Stomach (tissue), 19 donors: ENCODE measurements at places on chromosomes 12 and 14. TPM values are rescaled to one million over a fixed set of nuclear protein-coding genes. Genes with fewer than 3 reads are reported as not detected.

Gene DDN
- 0.18 TPM for total RNA-seq

Gene KRT72
- total RNA-seq, result not detected

Gene MIPOL1
- total RNA-seq, result 45.1 TPM

DNA sequence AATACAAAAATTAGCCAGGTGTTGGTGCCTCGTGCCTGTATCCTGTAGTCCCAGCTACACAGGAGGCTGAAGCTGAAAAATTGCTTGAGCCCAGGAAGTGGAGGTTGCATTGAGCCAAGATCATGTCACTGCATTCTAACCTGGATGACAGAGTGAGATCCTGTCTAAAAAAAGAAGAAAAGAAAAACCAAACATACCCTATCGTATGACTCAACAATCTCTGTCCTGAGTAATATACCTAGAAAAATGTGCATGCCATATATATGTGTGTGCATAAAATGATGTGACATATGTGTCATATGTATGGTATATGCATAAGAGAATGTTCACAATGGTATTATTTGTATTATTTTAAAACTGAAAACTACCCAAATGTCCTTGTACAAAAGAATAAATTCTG is 261.5 kb upstream of the CLEC14A start:
- no peak overlapping the region for H3K4me3 ChIP-seq
- no peaks in the 10 kb centered on the region for H3K36me3 ChIP-seq
- no peak for DNase-seq
- no peaks in the 10 kb centered on the region for H3K4me1 ChIP-seq
- no peak overlapping the region for H3K27ac ChIP-seq

GRCh38 chr12:15355766-15356165 is 33.5 kb downstream of the PTPRO start:
- H3K4me3 ChIP-seq, result no peak overlapping the region
- no peaks in the 10 kb centered on the region for H3K36me3 ChIP-seq
- H3K27me3 ChIP-seq, result no peaks in the 10 kb centered on the region
- no peak overlapping the region for H3K27ac ChIP-seq

GRCh38 chr12:115521771-115522409 is 755.6 kb downstream of the MED13L start:
- no peaks in the 10 kb centered on the region for H3K4me1 ChIP-seq
- no peaks in the 10 kb centered on the region for H3K27me3 ChIP-seq
- H3K27ac ChIP-seq, result no peak overlapping the region

Gene GUCY2C
- total RNA-seq, result 2.6 TPM

DNA sequence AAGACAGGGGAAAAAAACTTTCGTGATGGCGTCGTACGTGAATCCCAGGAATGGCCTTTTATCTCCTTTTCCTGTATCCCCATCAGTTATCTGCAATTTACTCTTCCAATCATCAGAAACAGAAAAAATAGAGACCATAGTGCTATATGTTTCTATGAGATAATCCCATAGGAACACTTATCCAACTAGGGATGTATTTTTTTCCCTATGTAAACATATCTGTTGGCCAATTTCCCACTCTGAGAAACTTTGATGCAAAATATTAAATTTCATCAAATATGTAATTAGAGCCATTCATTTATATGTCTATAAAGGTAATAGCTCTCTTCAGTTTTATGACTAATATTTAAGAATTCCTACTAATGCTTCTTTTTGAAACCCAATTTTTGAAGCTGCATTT is at the start of gene OR4K13:
TSS of gene OR4K13 (minus strand) at position 101 of the 400 bp plus-strand sequence. CDS start 1,280 bp downstream, outside the sequence.
- no peak for DNase-seq
- no peak within 1 kb of the TSS for H3K4me3 ChIP-seq
- no peak within 1 kb of the TSS for H3K27ac ChIP-seq
- no peaks in the 10 kb centered on the region for H3K36me3 ChIP-seq
- no peaks in the 10 kb centered on the region for H3K4me1 ChIP-seq

DNA sequence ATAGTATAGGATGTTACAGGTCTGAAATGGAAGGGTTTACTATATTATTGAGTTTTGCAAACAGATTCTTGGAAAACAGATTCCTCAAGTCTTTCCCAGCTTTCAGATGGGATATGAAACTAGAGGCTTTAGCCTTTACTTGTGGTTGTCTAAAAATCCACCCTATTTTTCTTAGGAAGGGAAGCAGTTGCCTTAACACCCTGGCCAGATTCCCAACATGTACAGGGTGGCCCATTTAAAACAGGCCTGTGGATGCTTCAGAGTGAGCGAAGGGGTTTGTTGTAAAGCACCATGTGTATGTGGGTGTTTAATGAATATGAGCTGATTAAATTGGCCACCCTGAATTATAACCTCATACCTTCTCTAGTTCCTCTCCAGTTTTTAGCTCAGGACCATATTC is 415.9 kb downstream of the ZFP36L1 start:
- no peaks in the 10 kb centered on the region for H3K4me1 ChIP-seq
- no peak for DNase-seq
- H3K27ac ChIP-seq, result no peak overlapping the region

Gene SLC35F4
- total RNA-seq, result not detected

- no peak overlapping the region for H3K4me3 ChIP-seq
- DNase-seq, result peak; percentile 92
- H3K4me1 ChIP-seq, result peaks cover 5% of the 10 kb centered on the region
These were observed 18.8 kb upstream of the GAS2L3 start for GRCh38 chr12:100554608-100555077.

GRCh38 chr14:61891170-61891569 is 128.9 kb downstream of the SNAPC1 start:
- no peak overlapping the region for H3K27ac ChIP-seq
- no peak for DNase-seq
- no peak overlapping the region for H3K4me3 ChIP-seq
- no peaks in the 10 kb centered on the region for H3K4me1 ChIP-seq
- H3K36me3 ChIP-seq, result no peaks in the 10 kb centered on the region

- no peaks in the 10 kb centered on the region for H3K4me1 ChIP-seq
- no peak for DNase-seq
- no peak overlapping the region for H3K27ac ChIP-seq
- no peaks in the 10 kb centered on the region for H3K36me3 ChIP-seq
- no peak overlapping the region for H3K4me3 ChIP-seq
These were observed 381.7 kb upstream of the CCDC196 start for GRCh38 chr14:66104486-66104885.

Gene CYP27B1
- 1.7 TPM for total RNA-seq

Gene CRIP1
- 95.0 TPM for total RNA-seq

- H3K36me3 ChIP-seq, result no peaks in the 10 kb centered on the region
- H3K27ac ChIP-seq, result peak overlapping the region; percentile 91
- DNase-seq, result peak; percentile 95
These were observed 25.9 kb upstream of the LGALS3 start for GRCh38 chr14:55103005-55103640.

DNA sequence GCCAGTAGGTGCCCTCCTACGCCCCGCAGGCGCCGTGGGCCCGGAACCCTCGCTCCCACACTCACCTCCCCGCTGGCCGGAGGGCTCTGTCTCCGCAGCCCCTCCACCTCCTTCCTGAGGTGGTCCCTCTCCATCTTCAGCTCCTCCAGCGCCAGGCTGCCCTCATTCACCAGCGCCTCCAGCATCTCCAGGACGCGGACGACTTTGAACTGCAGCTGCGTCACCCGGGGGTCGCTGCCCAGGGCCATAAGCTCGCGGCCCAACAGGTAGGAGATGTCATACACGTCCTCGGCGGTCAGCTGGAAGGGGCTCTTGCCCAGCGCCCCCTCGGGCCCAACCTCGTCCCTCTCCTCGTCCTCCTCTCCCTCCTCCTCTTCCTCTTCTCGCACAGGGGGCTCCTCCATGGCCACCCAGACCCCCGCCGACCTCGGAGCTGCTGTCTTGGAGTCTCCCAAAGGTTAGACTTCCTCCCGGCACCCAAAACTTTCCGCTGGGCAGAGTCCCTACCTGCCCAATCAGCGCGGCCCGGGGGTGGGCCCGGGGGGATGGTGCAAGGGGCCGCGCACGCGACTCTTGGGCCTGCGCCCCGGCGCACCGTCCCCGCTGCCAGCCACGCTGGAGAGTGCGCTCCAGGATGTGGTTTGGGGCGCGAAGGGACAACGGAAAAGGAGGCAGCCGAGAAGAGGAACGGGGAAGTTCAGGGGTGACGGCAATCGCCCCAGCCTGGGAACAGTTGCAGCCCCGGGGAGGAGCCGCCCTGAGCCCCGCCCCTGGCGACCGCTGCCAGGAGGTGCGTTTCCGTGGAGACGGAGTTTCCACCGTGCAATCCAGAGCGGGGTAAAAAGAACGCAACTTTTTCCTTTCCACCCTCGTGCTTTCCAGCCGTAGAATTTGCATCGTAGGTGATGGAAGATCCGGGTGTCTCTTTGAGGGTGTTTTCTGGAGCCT is at the start of gene RILPL2:
TSS of gene RILPL2 (minus strand) at position 668 of the 948 bp plus-strand sequence. CDS start at position 404, 264 bp downstream.
- peak; percentile 91 for DNase-seq
- H3K4me1 ChIP-seq, result peaks cover 53% of the 10 kb centered on the region
- peak within 1 kb of the TSS; percentile 87 for H3K27ac ChIP-seq
- peaks cover 2% of the 10 kb centered on the region for H3K36me3 ChIP-seq
- no peaks in the 10 kb centered on the region for H3K27me3 ChIP-seq

DNA sequence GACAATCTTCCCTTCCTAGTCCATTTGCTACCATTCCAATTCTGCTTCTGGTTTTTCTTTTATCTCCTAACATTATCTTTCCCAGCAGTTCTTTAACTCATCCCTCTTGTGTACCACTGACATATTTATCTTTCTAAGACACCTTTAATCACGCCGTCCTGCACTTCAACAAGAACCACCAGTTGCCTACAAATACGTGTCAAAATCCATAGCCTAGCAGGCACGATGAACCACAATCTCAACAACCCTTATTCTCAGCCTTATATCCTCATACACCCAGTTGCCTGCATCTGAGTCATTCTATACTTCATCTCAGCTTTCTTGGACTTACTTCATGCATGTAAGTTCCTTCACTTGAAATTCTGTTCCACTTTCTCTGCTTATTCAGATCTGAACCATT is 16.4 kb upstream of the ST8SIA1 start:
- no peaks in the 10 kb centered on the region for H3K27me3 ChIP-seq
- no peak overlapping the region for H3K27ac ChIP-seq
- no peaks in the 10 kb centered on the region for H3K4me1 ChIP-seq

- no peak for DNase-seq
- no peak overlapping the region for H3K27ac ChIP-seq
- peaks cover 16% of the 10 kb centered on the region for H3K4me1 ChIP-seq
- no peak overlapping the region for H3K4me3 ChIP-seq
- no peaks in the 10 kb centered on the region for H3K36me3 ChIP-seq
These were observed 19.7 kb upstream of the NUDT4 start for GRCh38 chr12:93358058-93358457.

GRCh38 chr14:92577321-92577742 is 63.8 kb downstream of the RIN3 start:
- H3K4me3 ChIP-seq, result no peak overlapping the region
- peaks cover 28% of the 10 kb centered on the region for H3K36me3 ChIP-seq
- no peaks in the 10 kb centered on the region for H3K27me3 ChIP-seq
- DNase-seq, result no peak
- no peaks in the 10 kb centered on the region for H3K4me1 ChIP-seq

Gene IL23A
- 1.1 TPM for total RNA-seq

Gene SLC10A1
- not detected for total RNA-seq

- no peaks in the 10 kb centered on the region for H3K27me3 ChIP-seq
- H3K36me3 ChIP-seq, result no peaks in the 10 kb centered on the region
- H3K27ac ChIP-seq, result peak overlapping the region; percentile 57
- H3K4me3 ChIP-seq, result peak overlapping the region; percentile 29
- no peaks in the 10 kb centered on the region for H3K4me1 ChIP-seq
These were observed 2.6 kb downstream of the CD69 start for GRCh38 chr12:9758119-9758518.

GRCh38 chr12:50186681-50187080 is 19.5 kb upstream of the CERS5 start:
- H3K27ac ChIP-seq, result no peak overlapping the region
- no peaks in the 10 kb centered on the region for H3K4me1 ChIP-seq

Gene OTOGL
- 0.58 TPM for total RNA-seq

DNA sequence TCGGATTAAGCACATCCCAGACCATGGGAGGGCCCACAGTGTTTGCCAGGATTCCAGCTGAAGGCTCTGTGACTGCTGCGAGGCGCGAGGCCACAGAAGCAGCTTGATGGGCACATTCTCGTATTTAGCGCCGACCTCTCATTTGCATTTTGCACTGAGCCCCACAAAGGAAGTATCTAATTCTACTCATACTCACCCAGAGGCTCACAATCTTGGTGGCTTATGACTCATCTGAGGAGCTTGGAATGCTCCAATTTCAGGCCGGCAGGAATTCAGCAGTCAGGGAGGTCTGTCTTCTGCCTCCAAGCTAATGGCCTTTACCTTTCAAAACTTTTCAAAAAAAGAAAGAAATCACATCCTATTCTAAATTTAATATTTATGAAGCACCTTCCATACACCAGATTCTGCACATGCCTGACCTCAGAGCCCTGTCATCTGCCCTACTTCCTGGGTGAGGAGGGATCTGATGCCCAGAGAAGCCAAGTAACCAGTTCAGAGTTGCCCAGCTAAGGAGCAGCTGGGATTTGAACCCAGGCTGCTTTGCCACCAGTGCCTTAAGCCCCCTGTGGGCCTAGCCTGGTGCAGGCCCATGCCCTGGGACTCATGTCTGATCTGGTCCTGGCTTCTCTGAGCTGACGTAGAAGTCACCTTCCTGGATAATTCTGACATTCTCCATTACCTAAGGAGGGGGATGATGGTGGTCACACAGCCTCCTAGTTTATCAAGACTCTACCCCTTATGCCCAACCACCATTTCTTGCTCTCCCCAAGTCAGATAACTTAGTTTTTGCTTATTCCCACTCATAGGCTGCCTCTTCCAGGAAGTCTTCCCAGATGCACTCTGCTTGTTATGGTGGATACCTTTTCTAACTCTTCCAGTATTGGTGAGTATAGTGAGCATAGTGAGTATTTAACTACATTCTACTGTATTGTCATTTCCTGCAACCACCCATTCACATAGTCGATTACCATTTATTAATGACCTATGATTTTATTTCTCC is 198.9 kb downstream of the RBM19 start:
- H3K27ac ChIP-seq, result no peak overlapping the region
- H3K4me3 ChIP-seq, result no peak overlapping the region
- no peaks in the 10 kb centered on the region for H3K27me3 ChIP-seq

DNA sequence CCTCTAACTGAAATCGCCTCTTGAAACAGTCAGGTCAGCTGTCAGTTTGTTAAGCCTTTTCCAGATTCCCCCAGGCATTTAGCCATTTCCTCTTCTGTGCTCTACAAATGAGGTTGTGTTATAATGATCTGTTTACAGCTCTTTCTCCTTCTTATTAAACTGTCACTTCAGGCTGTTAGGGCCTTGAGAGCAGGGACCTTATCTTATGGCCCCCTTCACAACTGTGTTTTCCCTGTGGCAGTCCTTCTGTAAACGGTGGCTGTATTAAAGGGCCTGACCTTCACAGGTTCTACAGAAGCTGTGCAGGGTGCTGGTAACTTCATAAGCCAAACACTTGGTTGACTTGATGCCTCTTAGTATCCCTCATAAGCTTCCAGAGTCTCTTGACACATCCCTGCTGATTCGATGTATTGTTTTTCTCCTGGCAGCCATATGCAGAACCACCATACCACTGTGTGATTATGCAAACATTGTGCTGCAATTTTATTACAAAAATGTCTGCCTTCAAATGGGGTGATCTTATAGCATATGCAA is 104.7 kb downstream of the PLEKHA5 start:
- H3K4me1 ChIP-seq, result peaks cover 57% of the 10 kb centered on the region
- H3K27ac ChIP-seq, result peak overlapping the region; percentile 18
- H3K27me3 ChIP-seq, result no peaks in the 10 kb centered on the region
- no peak overlapping the region for H3K4me3 ChIP-seq

- no peak overlapping the region for H3K27ac ChIP-seq
- no peaks in the 10 kb centered on the region for H3K36me3 ChIP-seq
- H3K4me3 ChIP-seq, result no peak overlapping the region
- DNase-seq, result no peak
These were observed 9.6 kb upstream of the PHC1 start for GRCh38 chr12:8904665-8905064.

Gene RNASE7
- not detected for total RNA-seq
